ENCODE measurements at places on chromosomes 12 and 14. TPM values are rescaled to one million over a fixed set of nuclear protein-coding genes. Genes with fewer than 3 reads are reported as not detected.

DNA sequence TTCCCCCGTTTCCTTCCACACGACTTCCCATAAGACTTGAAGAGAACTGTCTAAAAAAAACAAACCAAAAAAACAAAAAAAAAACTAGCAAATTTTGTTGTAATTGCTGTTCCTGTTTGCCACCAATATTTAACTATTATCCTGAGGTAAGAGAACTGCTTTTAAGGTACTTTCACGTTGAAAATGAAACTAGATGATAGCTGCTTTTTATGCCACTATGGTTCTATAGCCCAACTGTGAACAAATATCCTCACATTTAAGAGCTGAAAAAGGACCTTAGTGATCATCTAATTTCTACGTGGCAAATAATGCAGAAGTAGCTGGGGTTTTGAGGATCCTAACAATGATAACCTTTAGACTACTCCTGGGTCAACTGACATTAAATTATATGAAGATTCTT lies 98.6 kb downstream of the TAOK3 start:
- H3K4me1 ChIP-seq = no peaks in the 10 kb centered on the region
- no peak overlapping the region for H3K27ac ChIP-seq
- no peaks in the 10 kb centered on the region for H3K27me3 ChIP-seq

GRCh38 chr12:107845226-107845979 lies 70.9 kb downstream of the ASCL4 start:
- DNase-seq = no peak
- H3K27me3 ChIP-seq = peaks cover 12% of the 10 kb centered on the region
- H3K4me1 ChIP-seq = peaks cover 18% of the 10 kb centered on the region

DHRS2 gene
- 0.25 TPM for total RNA-seq

IL22 gene
- total RNA-seq = not detected

NRXN3 gene
- total RNA-seq = 4.7 TPM

DNA sequence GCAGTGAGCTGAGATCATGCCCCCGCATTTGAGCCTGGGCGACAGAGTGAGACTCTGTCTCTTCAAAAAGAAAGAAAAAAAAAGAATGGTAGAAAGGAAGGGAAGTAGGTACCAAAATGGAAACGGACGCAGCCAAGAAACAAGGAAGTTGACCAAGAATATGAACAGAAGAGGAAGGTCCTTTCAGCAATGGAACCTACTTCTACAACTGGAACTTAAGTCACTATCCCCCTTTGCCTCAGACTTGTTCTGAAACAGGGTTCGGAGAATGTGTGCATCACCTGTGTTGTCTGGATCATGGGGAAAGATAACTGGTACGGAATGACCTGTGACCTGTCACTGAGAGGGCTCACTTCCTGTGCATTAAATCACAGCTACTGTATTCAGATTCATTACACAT lies 43.9 kb upstream of the RNASE1 start:
- no peak overlapping the region for H3K4me3 ChIP-seq
- no peaks in the 10 kb centered on the region for H3K27me3 ChIP-seq
- DNase-seq = no peak
- no peaks in the 10 kb centered on the region for H3K36me3 ChIP-seq

DNA sequence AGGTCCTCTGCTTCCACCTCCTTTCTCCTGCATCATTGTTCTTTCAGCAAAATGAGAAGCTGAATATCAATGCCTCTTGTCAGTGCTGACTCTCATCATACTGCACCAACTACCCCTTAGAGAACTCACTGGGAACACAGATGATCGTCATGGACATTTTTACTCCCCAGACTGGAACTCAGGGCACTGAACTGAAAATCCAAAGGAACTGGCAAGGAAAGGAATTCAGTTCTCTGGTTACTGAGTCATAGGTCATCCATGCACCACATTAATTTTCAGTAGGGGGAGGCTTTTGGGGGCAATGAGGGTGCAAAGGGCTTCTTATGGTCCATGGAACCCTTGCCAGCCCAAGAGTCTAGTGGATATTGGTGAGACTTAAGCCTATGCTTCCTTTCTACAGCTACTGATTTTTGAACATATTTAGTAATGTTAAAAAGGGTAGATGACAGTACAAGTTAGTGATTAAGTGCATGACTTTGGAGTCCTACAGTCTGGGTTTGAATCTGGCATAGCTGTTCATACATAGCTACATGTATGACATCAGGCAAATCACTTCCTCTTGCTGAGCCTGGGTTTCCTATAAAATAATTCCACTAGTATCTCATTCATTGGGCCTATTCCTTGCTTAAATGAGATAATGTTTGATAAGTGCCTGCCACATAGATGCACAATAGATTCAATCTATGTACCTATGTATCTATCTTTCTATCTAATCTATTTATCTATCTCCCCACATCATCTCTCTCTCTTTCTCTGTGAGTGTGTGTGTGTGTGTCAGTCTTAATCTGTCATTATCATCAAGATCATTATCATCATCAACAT lies 29.2 kb downstream of the BBS10 start:
- no peaks in the 10 kb centered on the region for H3K27me3 ChIP-seq
- H3K4me3 ChIP-seq = no peak overlapping the region
- DNase-seq = no peak
- no peaks in the 10 kb centered on the region for H3K4me1 ChIP-seq
- no peak overlapping the region for H3K27ac ChIP-seq

Measured in vagina (tissue), 2 donors.